T-helper 2 cell treated with Interferon-gamma antibody and Interleukin-4, amounts not matched to agents 100 ng/mL and 5 ng/mL, for 36 hours (primary cell): ENCODE measurements at places on chromosomes 12 and 14. TPM values are rescaled to one million over a fixed set of nuclear protein-coding genes. Genes with fewer than 3 reads are reported as not detected.

ACTR10 gene
- 44.3 and 47.7 TPM in 2 replicates for total RNA-seq

IRAK3 gene
- total RNA-seq: 0.93 and 1.4 TPM in 2 replicates

NDUFB1 gene
- total RNA-seq: 108 and 116 TPM in 2 replicates

TSPAN11 gene
- total RNA-seq: not detected in 2 replicates
